Erythroblast (primary cell): ENCODE measurements at places on chromosomes 2 and 18.

GRCh38 chr18:76131738-76132137, 363.3 kb downstream of the ZNF516 start:
- DNase-seq, result no peak

DNA sequence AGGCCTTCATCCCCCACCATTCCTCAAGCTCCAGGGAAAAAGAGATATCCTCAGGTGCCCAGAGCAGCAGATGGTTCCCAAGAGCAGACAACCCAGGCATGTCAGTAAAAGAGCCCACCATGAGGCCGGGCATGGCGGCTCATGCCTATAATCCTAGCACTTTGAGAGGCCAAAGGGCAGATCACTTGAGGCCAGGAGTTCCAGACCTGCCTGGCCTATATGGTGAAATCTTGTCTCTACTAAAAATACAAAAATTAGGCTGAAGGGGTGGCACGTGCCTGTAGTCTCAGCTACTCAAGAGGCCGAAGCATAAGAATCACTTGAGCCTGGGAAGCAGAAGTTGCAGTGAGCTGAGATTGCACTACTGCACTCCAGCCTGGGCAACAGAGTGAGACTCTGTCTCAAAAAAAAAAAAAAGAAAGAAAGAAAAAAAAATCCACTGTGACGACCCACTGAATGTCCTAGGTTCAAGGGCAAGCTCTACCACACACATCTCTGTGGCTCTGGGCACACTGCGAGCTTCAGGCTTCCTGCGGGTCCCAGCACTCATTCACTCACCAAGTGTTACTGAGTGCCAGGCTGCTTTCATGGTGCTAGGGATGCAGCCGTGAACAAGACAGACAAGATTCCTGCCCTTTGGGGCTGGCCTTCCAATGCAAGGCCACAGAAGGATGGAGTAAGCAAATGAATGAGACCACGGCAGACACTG, 6.5 kb upstream of the DUSP2 start:
- DNase-seq, result no peak

- no peak for DNase-seq
Observed at GRCh38 chr2:71827524-71827901, 320.1 kb downstream of the CYP26B1 start.

DNA sequence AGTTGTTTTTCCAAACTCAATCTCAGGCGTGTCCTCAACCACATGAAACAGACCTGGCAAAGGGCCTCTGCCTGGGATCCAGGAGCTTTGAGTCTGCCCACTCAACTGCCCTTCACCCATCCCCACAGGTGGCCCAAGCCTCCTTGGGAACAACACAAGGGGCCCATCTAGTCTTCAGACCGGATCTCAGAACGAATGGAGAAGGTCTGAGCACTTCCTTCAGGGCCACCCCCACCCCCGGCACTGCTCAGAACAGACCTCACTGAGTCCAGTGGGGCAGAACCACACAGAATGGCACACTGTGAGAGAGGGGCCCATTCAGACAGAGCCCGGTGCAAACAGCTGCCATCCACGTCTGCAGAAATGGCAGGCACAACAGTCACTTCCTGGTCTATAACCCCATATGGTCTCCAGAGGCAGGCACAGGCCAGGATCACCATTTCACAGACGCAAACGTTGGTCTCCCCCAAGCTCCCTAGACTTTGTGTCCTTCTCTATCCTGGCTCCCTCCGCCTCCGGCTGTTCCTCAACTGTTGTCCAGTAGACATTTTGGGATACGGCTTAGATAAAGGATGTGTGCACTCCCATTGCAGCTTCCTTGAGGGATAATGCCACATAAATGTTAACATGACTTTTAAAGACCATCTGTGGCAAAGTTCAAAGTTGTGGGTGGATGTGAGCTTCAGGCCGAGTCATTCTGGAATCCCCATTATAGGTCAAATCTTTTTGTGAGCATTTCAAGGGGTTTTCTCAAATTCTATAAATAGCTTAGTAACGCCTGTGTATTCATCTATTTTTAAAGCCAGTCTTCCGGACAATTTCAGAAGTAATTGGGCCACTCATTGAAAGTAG, 149.7 kb downstream of the SMAD7 start:
- no peak for DNase-seq

DNA sequence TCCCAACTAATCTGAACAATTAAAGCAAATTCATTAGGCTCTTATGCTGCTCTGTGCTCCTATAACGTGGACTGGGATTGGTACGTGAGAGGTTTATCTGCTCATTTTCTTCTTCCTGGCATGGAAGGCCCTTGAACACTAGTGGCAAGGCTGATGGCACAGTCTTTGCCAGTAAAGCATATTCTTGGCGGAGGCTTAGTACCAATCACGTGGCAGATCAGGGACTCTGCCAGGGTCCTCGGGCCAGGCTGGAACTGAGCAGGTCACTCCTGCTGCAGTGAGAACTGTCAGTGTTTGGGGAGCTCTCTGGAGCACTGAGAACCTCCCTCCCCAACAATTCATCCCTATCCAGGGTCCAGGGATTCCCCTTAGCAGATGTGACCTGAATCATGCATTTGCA, 3.7 kb upstream of the ALPK2 start:
- no peak for DNase-seq

DNA sequence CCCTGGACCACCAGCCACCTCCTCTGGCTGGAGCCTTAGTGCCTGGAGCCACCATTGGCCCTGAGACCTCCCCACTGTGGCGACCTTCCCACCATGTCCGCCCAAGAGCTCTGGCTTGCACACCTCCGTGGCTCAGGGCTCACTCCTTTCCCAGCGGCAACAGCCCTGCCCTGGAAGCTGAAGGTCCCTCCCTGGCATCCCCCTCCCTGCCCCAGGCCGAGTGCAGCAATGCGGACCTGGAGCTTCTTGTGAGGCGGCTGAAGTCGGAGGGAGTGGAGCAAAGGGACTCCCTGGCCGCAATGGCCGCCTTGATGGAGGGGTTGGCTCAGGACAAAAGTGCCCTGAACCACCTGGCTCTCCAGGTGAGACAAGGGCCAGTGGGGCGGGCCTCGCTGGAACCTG, 28.6 kb downstream of the CROCC2 start:
- DNase-seq, result no peak

- no peak for DNase-seq
Observed at GRCh38 chr2:2575870-2576386, 244.9 kb upstream of the MYT1L start.

- DNase-seq, result no peak
Observed at GRCh38 chr2:127610561-127610960, 35.4 kb upstream of the GPR17 start.

- DNase-seq, result no peak
Observed at GRCh38 chr2:111162718-111163331, 42.1 kb downstream of the BCL2L11 start.

DNA sequence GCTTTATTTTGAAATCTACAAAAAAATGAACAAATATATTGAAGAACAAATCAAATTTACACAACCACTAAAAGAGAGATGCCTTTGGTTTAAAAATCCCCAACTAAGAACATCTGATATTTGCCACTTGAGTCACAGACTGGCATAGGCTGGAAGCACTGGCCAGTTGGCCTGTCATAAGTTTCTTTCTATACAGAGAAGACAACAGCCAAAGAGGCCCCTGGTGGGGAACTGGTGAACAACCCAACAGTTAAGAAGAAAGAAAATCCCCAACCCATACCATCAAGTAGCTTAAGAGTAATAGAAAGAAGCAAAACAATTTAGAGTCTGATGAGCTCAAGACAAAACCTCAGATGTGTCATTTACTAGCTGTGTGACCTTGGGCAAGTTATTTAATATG, 45.5 kb downstream of the OSR1 start:
- DNase-seq, result peak; percentile 1

GRCh38 chr2:108898315-108899082, 90.5 kb downstream of the EDAR start:
- no peak for DNase-seq

GRCh38 chr2:173232956-173233744, 121.5 kb upstream of the CDCA7 start:
- no peak for DNase-seq

GRCh38 chr2:178404368-178404767, 46.6 kb downstream of the PRKRA start:
- DNase-seq, result peak; percentile 8

- no peak for DNase-seq
Observed at GRCh38 chr2:237961637-237962036, 5.2 kb upstream of the UBE2F start.
